ENCODE measurements at places on chromosomes 2 and 18. TPM values are rescaled to one million over a fixed set of nuclear protein-coding genes. Genes with fewer than 3 reads are reported as not detected.

DNA sequence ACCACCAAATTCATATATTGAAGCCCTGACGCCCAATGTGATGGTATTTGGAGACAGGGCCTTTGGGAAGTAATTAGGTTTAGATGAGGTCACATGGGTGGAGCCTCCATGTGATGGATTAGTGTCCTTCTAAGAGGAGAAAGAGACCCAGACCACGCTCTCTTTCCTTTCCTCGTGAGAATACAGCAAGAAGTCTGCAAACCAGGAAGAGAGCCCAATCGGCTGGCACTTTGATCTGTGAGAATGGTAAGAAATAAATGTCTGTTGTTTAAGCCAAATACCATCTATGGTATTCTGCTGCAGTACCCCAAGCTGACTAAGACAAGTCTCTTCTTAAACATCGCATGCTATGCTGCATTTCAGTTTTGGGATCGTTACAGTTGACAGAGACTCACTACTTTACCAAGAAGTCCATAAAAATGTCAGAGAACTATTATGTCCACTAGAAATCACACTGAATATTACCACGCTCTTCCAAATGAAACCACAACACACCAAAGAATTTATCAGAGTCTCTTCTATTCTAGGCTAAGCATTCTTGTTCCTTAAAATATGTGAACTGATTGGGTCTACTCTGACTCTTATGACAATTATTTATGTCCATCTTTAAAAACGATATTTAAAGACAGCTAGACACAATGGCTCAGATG lies 48.5 kb downstream of the LPIN2 start:
- no peak for DNase-seq
- H3K27me3 ChIP-seq: no peaks in the 10 kb centered on the region
- no peak overlapping the region for H3K27ac ChIP-seq
- no peak overlapping the region for H3K4me3 ChIP-seq

The OTX1 gene
- polyA plus RNA-seq: 0.20 TPM

DNA sequence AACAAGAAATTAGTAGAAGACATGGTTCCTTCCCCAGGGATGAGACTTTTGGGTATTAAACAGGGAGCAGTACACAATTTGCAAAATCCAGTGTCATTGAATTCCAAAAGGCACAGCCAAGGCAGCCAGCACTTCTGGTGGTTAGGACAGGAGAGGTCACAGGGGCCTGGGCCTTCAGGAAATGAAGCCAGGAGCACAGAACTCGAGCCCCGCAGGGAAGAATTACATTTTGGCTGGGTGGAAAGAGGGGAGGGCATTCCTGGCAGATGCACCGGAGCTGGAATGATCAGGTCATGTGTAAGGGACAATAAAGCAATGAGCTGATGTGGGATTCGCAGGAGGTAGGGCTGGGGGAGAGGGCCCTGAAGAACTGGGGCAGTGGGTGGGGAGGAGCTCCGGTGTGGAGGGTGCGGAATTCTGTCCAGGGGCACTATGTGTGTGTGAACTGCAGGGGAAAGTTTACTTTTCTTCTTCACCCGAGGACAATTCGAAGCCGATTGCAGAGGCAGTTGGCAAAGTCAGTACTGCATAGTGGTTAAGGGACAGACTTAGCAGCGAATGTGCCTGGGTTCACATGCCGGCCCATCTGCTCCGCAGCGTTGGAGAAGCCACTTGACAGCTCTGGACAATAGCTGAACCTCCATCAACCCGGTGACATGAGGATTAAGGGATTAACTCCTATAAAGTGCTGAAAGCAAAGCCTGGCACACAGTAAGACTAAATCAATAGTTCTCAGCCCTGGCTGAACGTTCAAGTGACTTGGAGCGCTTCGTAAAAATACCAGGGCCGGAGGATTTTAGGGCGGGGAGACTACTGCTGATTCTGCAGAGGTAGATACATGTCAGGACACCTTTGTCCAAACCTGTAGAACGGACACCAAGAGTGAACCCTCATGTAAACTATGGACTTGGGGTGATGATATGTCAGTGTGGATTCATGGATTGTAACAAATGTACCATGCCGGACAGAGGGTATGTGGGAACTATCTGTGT lies 36.4 kb downstream of the ALPK2 start:
- H3K27me3 ChIP-seq: no peaks in the 10 kb centered on the region
- no peak for DNase-seq
- H3K4me1 ChIP-seq: peaks cover 11% of the 10 kb centered on the region
- no peak overlapping the region for H3K27ac ChIP-seq

The DSG1 gene
- polyA plus RNA-seq: not detected

GRCh38 chr2:109284826-109285225 lies 155.8 kb downstream of the SH3RF3 start:
- no peak overlapping the region for H3K4me3 ChIP-seq
- DNase-seq: peak; percentile 79
- no peak overlapping the region for H3K27ac ChIP-seq
- H3K27me3 ChIP-seq: no peaks in the 10 kb centered on the region

The SKOR2 gene
- polyA plus RNA-seq: not detected

- no peaks in the 10 kb centered on the region for H3K4me1 ChIP-seq
- no peak overlapping the region for H3K4me3 ChIP-seq
- peaks cover 8% of the 10 kb centered on the region for H3K36me3 ChIP-seq
- H3K27me3 ChIP-seq: no peaks in the 10 kb centered on the region
- DNase-seq: no peak
Observed at GRCh38 chr2:119922699-119923098, 90.2 kb upstream of the EPB41L5 start.

The LYG1 gene
- 1.2 TPM for polyA plus RNA-seq

The ZFP36L2 gene
- 12.5 TPM for polyA plus RNA-seq

The UGT1A5 gene
- polyA plus RNA-seq: not detected

The SERPINB12 gene
- not detected for polyA plus RNA-seq

DNA sequence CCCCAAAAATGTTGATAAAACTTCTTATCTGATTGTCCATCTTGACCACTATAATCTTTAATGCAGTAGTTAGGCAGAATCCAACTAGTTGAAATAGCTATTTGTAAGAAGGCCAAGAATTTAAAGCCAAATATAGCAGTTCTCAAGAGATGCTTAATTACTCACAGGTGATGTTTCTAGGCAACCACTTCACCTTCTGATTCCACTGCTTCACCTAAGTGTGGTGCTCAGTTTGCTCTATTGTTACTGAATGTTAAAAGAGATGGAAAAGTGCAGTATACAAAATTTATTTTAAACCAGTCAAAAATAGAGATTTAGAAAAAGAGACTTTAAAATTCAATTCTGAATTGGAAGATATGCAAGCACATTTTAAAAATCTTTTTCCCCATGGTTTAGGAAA lies 539.4 kb downstream of the ZNF804A start:
- no peak for DNase-seq
- H3K4me3 ChIP-seq: no peak overlapping the region
- H3K4me1 ChIP-seq: no peaks in the 10 kb centered on the region
- H3K27me3 ChIP-seq: no peaks in the 10 kb centered on the region
- H3K36me3 ChIP-seq: no peaks in the 10 kb centered on the region

The KLHL41 gene
- polyA plus RNA-seq: 0.26 TPM

DNA sequence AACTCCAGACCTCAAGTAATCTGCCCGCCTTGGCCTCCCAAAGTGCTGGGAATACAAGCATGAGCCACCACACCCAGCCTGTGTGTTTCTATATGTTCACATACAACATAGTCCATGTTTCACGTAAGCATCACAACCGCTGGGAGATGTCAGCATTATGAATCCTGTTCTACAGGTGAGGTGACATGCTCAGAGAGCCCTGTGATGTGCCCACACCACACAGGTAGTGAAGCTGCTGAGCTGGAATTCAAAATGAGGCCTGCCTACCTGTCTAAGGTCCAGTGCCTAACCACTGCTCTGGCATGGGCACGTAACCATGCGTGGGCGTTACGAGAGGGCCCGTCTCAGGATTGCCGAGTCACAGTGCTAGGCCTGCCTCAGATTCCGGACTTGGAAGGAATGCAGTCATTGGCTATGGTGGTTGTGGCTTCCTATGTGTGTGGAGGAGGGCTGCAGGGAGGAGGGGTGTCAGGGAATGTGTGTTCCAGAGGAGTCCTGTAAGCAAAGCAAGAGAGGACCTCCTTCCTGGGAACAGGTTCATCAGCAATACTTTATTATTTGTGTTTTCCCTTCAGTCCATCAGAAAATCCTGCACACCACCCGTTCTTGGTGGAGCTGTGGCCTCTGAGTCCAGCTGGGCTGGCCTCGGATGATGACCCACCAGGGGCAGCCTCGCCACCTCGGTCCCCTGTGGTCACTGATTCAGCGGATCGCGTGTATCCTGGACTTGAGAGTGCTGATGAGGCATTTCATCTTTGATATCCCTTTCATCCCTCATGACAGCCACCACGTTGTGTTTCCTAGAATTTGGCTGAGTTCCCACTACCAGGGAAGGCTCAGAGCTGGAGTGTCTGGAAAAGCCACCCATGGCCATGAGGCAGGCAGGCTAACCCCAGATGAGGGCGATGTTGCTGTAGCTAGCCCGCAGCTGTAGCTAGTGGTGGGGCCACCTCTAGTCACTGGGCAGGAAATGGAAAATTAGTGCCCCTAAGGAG lies 31.1 kb downstream of the HK2 start:
- no peaks in the 10 kb centered on the region for H3K27me3 ChIP-seq
- peaks cover 4% of the 10 kb centered on the region for H3K4me1 ChIP-seq
- H3K36me3 ChIP-seq: no peaks in the 10 kb centered on the region

GRCh38 chr2:10897956-10898355 lies 13.8 kb upstream of the KCNF1 start:
- H3K27ac ChIP-seq: no peak overlapping the region
- H3K4me1 ChIP-seq: no peaks in the 10 kb centered on the region
- no peaks in the 10 kb centered on the region for H3K36me3 ChIP-seq
- no peak for DNase-seq
- no peak overlapping the region for H3K4me3 ChIP-seq
- no peaks in the 10 kb centered on the region for H3K27me3 ChIP-seq

DNA sequence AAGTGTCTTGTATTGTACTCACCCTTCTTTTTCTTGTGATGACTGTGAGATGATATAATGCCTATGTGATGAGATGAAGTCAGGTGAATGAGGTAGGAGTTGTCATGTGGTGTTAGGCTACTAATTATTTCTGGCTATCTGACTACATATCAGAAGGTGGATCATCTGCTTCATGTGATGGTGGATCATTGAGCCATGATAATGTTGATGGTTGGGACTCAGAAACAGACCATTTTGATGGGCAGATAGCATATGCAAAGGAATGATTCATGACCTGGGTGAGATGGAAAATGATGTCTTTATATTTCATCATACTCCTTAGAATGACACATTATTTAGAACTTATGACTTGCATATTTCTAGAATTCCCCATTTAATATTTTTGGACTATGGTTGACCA lies 19.5 kb downstream of the ANKRD30B start:
- H3K27me3 ChIP-seq: no peaks in the 10 kb centered on the region
- no peak overlapping the region for H3K27ac ChIP-seq
- no peaks in the 10 kb centered on the region for H3K4me1 ChIP-seq
- H3K36me3 ChIP-seq: no peaks in the 10 kb centered on the region
- H3K4me3 ChIP-seq: no peak overlapping the region

- no peaks in the 10 kb centered on the region for H3K36me3 ChIP-seq
- DNase-seq: no peak
- no peaks in the 10 kb centered on the region for H3K27me3 ChIP-seq
- no peak overlapping the region for H3K27ac ChIP-seq
- H3K4me1 ChIP-seq: no peaks in the 10 kb centered on the region
Observed at GRCh38 chr18:72086421-72086820, 457.7 kb downstream of the CBLN2 start.

The EFEMP1 gene
- 1,290 TPM for polyA plus RNA-seq

- no peaks in the 10 kb centered on the region for H3K36me3 ChIP-seq
- no peak for DNase-seq
- no peak overlapping the region for H3K27ac ChIP-seq
- no peaks in the 10 kb centered on the region for H3K4me1 ChIP-seq
- H3K4me3 ChIP-seq: no peak overlapping the region
Observed at GRCh38 chr18:1648712-1649111, 744.0 kb downstream of the ADCYAP1 start.

The DNAJC5G gene
- not detected for polyA plus RNA-seq

GRCh38 chr2:86821842-86822241 lies 31.1 kb upstream of the CD8A start:
- no peaks in the 10 kb centered on the region for H3K4me1 ChIP-seq
- no peak for DNase-seq
- no peak overlapping the region for H3K27ac ChIP-seq
- no peak overlapping the region for H3K4me3 ChIP-seq
- H3K36me3 ChIP-seq: no peaks in the 10 kb centered on the region
- H3K27me3 ChIP-seq: peaks cover 13% of the 10 kb centered on the region

The CTAGE1 gene
- 0.03 TPM for polyA plus RNA-seq

DNA sequence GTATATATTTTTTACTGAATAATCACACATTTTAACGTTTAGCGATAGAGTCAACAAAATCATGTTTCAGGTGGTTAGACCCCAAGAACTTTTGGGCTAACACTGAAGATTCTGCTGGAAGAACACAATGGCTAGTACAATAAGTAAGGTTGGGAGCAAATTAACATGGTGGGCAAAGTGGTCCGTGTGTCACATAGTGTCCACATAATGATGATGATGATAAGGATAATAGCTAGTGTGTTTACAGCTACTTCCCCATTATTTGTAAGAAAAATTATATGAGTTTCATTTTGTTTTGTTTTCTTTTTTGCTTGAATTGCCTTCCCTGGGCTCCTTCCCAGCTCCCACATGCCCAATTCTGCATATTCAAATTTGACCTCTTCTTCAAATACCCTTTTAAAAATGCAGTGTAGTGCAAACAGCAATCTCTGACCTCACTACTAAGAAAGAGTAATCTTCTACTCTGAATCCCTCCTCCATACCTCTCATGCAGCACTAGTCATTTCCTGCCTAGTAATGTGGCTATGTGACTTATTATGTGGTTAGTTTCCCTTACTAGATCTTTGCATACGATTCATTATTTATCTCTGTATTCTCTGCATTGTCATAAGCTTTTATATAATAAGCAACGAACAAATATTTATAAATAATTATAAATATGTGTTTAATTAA lies 16.9 kb upstream of the VPS54 start:
- no peaks in the 10 kb centered on the region for H3K36me3 ChIP-seq
- no peaks in the 10 kb centered on the region for H3K27me3 ChIP-seq
- H3K4me1 ChIP-seq: no peaks in the 10 kb centered on the region
- H3K27ac ChIP-seq: peak overlapping the region; percentile 7
- no peak overlapping the region for H3K4me3 ChIP-seq

The LHCGR gene
- not detected for polyA plus RNA-seq

The C2orf42 gene
- polyA plus RNA-seq: 5.1 TPM

DNA sequence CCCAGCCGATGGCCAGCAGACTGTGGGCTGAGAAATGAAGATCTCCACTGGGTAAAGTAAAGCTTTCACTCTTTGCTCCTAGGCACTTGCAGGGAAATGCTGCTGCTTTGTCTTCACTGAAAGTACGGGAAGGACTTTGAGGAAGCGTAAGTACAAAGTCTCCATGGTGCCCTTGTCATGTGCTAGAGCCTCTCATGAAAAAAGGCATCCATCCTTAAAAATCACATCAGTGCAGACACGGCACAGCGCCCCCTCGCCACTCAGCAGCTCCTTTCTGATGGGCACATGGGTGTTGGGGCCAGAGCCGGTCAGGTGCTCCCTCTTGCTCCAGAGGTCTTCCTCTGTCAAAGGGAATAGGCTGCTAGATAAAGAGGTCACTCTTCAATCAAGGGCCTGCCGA lies 109.0 kb upstream of the STPG4 start:
- no peaks in the 10 kb centered on the region for H3K36me3 ChIP-seq
- no peaks in the 10 kb centered on the region for H3K27me3 ChIP-seq
- DNase-seq: no peak
- peaks cover 20% of the 10 kb centered on the region for H3K4me1 ChIP-seq
- no peak overlapping the region for H3K27ac ChIP-seq
